ENCODE measurements at places on chromosomes 2 and 18.
A peak's percentile ranks its signal among the peaks of the same experiment; 100 is the strongest.

DNA sequence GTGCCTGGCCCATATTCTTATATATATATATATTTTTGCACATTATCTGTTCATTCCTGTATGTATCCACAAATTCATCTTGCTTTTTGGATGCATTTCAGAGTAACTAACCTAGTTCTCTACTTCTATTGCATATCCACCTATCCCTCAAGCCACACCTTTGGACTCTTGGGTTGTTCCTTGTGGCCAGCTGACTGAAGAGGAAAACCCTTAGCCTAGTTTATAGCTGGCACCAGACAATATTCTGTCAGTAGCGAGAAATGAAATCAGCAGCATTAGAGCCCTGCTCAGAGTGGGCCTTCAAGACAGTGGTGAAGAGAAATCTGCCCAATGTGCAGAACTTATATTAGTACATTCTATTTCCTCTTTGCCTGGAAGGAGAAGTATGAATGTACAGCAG, 19.6 kb upstream of the ALMS1 start:
- no peak for DNase-seq

DNA sequence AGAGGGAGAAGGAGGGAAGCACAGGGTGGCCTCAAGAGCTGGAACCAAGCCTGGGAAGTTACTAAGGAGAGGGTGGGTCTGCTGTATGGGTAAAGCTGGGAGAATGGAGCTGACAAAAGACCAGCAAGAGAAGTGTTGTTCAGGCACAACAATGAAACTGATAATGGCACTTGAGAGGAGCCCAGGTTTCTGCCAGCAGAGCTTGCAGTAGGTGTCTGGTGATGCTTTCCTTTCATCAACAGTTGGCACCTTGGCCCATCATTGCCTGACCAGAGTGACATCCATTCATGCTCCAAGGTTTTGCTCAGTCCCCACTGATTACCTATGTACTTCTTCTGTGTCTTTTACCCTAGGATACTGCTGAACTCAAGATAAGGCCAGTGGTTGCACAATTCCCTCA, 92.9 kb upstream of the CXCR4 start:
- no peak for DNase-seq

DNA sequence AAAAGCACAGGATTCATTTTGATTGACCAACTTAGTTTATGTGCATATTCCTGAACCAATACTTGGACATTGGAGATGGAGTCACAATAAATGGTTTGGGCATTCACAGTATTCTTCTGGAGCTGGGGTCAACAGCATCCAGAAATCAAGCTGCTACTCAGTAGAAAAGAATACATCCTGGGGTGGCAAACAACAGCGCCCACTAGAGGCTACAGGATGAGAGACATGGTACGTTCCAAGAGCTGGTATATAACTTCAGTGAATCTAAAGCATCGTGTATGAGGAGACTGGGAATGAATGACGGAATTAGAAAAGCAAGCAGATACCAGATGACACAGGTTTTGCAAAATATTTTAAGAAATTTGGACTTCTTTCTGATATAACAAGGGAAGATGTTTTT, 142.9 kb upstream of the FIGN start:
- peak; percentile 12 for DNase-seq

DNA sequence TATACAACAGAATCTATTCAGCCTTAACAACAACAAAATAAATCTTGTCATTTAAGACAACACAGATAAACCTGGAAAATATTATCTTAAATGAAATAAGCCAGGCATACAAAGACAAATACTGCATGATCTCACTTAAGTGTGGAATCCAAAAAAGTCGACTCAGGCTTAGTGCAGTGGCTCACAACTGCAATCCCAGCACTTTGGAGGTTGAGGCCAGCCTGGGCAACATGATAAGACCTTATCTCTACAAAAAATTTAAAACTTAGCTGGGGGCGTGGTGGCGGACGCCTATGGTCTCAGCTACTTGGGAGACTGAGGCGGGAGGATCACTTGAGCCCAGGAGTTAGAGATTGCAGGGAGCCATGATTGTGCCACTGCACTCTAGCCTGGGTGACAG, 75.2 kb upstream of the RNU4ATAC start:
- no peak for DNase-seq

DNA sequence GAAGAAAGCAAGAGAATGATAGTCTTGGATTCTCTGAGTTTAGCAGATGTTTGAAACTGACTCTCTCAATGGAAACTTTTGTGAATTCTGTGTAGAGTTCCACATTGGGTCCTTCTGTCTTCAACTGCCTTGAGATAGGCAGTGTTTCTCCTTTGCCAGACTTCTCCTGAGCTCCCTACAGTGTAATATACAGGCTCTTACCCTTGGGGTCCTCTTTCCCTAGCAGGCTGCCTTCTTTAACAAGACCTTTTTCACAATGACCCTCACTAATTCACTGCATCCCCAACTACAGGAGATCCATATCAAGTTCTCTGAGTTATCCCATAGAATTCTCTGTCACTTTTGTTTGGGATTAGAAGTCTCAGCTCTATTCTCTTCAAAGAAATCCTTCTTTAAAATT, 513.0 kb downstream of the XIRP2 start:
- no peak for DNase-seq

GRCh38 chr2:153476491-153476815, 2.1 kb downstream of the RPRM start:
- DNase-seq: no peak

DNA sequence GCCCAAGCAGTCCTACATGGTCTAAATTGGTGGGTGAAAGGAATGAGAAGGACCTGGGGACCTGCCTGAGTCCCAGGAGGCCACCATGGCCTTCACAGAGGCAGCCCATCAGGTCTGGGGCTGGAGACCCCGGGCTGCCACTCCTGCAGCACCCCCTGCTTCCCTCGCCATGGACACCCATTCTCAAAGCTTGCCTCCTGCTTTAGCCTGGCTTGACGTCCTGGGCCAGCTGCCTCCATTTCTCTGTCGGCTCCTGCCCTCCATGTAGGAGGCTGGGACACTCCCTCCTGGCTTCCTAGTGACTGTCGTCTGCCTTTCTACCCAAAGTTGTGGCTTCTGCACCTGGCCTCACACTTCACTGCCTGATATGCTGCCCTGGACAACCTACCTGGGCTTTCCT, 198.6 kb downstream of the FAM210A start:
- DNase-seq: no peak

- no peak for DNase-seq
Measured at GRCh38 chr2:216284708-216285107, 87.6 kb downstream of the MARCHF4 start.

Data from activated naive CD4-positive, alpha-beta T cell treated with anti-CD3 and anti-CD28 coated beads for 36 hours (primary cell).